Suppressor macrophage treated with lipopolysaccharide for 4 hours (primary cell): ENCODE measurements at places on chromosomes 4 and X.

GRCh38 chr4:123562994-123563750 is 166.6 kb downstream of the SPRY1 start:
- DNase-seq, result no peak

DNA sequence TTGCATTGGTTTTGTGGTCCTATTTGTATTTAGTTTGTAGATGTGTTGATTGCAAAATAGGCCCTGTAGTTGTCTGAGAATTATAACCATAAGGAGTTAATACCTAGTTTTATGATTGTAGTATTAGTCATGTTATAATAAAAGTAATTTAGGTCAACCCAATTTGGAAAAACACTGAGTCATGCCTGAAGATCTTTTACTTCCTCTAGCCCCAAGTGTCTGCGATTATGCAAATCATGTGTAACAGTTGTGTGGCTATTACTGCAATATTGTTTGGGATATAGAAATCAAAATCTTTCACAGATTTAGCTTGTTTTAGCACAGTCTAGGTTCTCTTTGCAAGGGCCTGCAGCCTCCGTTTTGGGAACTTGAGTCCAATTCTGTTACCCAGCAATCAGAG is 12.6 kb downstream of the SRD5A3 start:
- peak; percentile 86 for DNase-seq

- peak; percentile 35 for DNase-seq
Measured at GRCh38 chrX:3712051-3712869, 1.2 kb downstream of the PRKX start.

GRCh38 chrX:110026099-110026844 is 23.4 kb downstream of the TMEM164 start:
- DNase-seq, result peak; percentile 83

DNA sequence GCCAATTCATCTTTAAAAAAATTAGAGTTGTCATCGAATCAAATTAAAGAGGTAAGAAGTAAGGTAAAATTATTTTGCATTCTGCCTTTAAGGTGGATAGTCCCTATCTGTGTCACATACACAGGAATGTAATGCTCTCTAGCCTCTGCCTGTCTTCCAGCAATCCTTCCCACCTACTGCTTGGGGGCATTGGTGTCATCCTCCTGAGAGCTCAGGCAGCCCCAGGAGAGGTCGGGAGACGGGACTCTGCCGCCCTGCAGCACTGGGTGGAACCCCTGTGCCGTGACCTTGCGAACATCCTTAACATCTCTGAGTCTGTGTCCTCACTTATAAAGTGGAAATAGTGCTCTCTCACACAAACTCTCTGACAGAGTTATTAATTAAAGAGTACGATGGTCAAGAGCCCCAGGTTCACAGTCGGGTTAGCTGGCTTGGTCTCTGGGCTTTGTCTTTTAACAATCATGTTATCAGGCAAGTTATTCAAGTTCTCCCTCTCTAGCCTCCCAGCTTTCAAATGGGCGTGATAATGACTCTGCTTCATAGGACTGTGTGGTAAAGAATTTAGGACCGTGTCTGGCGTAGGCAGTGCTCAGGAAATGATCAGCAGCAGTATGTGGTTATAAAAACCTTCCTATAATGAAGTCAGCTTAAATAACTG is 10.2 kb downstream of the TLR3 start:
- no peak for DNase-seq
